A172 (cell line): ENCODE measurements at places on chromosomes 6 and 20. TPM values are rescaled to one million over a fixed set of nuclear protein-coding genes. Genes with fewer than 3 reads are reported as not detected.

The PHACTR3 gene
- not detected in 2 replicates for total RNA-seq

The MYLK4 gene
- 0.12 and 0.24 TPM in 2 replicates for total RNA-seq

The RIMS4 gene
- 0.02 TPM in 1 of 2 replicates, not detected in the other for total RNA-seq

The RALGAPB gene
- total RNA-seq, result 20.0 and 20.8 TPM in 2 replicates

DNA sequence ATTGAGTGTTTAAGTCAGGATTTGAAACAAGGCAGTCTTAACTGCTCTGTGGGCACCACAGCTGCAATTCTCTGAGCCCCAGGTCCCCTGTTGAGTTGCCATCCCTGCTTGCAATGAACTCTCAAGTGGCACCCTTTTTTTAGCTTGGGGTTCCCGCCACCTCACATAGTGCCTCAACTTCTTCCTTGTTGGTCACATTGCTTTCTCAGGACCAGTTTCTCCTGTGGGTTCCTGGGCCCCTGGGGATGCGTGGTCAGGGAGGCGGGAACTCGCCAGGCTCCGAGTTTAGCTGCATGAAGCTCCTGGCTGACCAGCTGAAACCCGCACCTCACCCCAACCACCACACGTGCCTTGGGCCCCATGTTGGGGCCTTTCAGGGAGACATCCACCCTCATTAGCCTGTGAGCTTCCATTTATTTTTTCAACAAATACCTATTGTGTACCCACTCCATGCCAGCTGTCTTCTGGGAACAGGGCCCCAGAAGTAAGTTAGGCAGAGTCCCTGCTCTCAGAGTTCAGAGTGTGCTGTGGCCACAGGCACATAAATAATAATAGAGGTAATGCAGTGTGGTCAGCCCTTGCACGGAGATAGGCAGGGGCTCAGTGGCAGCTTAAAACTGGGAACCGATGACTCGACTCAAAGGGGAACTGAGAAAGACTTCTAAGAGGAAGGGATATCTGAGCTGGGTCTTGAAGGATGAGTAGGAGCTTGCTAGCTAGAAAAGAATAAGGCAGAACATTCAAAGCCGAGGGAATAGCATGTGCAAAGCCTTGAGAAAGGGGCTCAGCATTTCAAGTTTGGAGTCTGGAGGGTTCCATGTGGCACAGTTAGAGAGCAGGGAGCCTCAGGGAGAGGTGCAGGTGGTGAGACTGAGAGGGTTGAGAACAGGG is 33.9 kb upstream of the FAM83D start:
- no peak for DNase-seq

DNA sequence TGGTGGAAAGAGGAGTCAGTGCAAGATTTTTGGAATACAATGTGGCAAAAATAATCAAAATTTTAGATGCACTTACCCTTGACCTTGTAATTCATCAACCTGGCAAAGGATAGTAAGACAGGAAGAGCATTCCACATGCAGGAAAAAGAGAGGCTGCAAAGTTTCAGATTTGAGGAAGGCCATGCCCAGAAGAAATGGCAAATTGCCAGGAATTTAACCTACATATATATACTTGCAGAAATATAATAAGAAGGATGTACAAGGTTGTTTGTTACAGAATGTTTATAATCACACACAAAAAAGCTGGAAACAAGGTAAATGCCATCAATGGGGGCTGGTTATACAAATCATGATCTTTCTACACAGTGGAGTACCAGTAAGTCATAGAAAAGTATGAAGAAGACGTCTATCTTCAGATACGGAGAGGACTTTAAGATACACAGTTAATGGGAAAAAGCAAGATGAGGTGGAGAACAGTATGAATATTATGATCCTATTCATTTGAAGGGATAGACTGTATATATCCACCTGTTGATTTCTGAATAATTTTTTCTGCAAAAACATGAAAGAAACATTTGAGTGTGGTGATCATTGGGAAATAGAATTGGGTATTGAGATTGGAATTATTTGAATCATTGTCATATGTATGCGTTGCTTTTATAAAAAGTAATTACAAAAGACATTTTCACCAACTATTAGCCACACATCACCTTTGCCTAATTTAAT is 253.8 kb downstream of the TBC1D7 start:
- no peak for DNase-seq

- DNase-seq, result no peak
These were observed 103.9 kb upstream of the ARG1 start for GRCh38 chr6:131469130-131469529.

- no peak for DNase-seq
These were observed 6.2 kb downstream of the DUSP22 start for GRCh38 chr6:298233-299103.

DNA sequence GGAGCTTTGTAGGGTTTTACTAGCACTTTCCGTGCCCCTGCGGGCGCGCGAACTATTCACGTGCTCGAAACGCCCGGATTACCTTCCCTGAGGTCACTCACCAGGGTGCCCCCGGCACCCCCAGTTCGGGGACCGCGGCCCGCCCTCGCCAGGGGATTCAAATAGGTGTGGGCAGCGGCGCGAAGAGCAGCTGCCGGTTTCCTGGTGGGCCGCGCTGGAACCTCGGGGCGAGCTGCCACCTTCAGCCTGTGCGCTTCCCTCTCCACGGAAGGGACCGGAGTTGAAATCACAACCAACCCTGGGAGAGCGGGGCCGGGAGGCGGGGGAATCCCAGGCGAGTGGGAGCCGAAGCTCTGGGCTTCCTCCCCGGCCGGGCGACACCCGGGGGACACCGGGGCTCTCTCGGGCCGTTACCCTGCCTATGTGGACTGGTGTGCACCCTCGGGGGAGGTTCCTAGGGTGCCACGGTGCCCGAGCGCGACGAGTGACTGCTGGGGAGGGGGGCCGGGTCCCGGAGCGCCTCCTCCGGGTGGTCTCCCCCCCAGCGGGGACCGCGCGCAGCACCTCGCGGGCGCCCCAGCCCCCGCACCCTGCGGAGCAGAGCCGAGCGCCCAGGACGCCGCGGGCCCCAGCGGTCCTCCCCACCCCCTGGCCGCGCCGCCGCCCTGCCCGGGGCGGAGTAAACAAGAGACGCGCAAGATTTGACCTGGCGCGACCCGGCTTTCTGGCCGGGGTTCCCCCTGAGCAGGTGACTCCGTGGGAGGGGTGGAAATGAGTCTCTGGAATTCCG is 2.1 kb upstream of the HIVEP2 start:
- DNase-seq, result peak; percentile 66

The TNF gene
- total RNA-seq, result not detected in 2 replicates

GRCh38 chr6:51489133-51489532 is 598.3 kb downstream of the PKHD1 start:
- DNase-seq, result no peak

- no peak for DNase-seq
These were observed 297.9 kb downstream of the TBC1D7 start for GRCh38 chr6:13030396-13030795.

DNA sequence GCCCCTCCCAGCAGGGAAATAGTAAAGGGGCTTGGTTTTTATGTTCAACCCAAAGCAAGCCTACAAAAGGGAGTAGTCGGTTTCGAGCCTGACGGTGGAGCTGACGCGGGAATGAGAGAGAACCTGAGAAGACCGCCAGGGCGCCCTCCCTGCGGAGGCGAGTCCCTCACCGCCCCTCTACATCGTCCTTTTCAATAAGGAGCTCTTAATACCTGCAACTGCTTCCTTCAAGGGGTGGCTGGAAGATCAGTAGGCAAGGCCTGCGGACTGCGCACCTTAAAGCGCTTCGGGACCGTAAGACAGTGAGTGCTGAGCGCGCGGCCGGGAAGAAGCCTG is 709 bp upstream of the ZNF76 start:
- no peak for DNase-seq

DNA sequence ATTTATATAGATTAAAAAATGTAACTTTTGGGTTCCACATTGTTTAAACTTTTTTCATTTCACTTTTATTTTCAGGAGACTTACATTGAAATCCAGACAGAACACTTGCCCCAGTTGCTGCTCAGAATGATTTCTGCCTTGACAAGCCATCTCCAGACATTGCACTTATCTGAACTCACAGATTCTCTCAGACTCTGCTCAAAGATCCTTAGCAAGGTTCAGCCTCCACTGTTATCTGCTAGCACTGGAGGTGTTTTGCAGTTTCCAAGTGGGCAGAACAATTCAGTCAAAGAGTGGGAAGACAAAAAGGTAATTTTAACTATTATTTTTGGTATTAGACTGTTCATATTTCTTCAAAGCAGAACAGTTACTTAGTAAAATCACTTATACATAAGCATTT is 58.0 kb downstream of the DOP1A start:
- no peak for DNase-seq

- no peak for DNase-seq
These were observed 27.9 kb downstream of the STK38 start for GRCh38 chr6:36519352-36519751.

The LTB gene
- not detected in 2 replicates for total RNA-seq

The KCNQ5 gene
- 6.5 and 6.7 TPM in 2 replicates for total RNA-seq

The KHDRBS2 gene
- total RNA-seq, result not detected in 2 replicates

The TCP11 gene
- not detected in 2 replicates for total RNA-seq

GRCh38 chr20:24669701-24670100 is 200.3 kb downstream of the SYNDIG1 start:
- no peak for DNase-seq

DNA sequence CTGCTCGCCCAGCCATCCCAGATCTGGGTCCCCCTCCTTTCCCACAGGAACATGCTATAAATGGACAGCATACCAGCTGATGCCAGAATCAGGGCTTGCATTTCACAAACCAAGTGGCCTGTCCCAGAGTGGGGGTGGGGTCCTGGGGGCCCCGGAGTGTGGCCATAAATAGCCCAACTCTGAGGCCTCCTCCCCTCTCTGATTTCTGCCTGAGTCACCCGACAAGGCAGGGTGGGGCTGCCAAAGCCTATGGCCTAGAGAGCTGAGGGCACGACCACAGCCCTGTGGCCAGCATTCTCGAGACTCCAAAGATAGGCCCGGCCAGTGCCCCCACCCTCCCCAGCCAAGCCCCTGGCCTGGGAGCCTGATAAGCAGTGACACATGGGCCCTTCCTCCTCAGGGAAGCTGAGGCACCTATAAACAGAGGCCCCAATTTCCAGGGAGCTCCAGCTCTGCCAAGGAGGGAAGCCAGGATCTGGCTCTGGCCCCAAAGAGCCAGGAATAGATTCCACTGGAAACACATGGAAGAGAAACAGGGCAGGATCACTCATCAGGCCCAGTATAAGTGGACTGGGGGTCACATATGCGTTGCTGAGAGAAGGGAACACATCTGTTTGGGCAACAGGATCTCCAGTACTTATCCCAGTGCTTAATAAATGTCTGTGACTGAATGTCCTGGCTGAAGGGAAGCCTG is 20.3 kb downstream of the SNTA1 start:
- DNase-seq, result peak; percentile 91

The RUNX2 gene
- total RNA-seq, result 1.1 and 4.3 TPM in 2 replicates

DNA sequence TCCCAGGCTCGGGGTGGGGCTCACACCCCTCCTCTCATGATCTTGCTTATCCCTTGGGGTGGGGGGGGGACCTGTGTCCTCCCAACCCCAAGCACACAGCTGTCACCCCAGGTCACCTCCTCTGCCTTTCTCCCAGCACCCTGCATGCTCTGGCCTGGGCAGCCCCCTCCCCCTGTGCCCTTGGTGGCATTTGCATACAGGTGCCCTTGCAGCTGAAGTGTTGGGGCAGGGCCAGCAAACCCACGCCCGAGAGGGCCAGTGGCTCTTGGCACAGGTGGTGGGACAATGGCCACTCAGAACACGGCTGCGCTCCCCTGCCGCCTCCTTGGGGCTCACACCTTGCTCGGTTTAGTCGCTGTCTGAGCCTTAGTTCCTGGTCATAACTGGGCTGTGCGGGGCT is 11.3 kb upstream of the MYT1 start:
- DNase-seq, result no peak

- DNase-seq, result peak; percentile 30
These were observed 83.7 kb downstream of the CHMP4B start for GRCh38 chr20:33894798-33895197.

DNA sequence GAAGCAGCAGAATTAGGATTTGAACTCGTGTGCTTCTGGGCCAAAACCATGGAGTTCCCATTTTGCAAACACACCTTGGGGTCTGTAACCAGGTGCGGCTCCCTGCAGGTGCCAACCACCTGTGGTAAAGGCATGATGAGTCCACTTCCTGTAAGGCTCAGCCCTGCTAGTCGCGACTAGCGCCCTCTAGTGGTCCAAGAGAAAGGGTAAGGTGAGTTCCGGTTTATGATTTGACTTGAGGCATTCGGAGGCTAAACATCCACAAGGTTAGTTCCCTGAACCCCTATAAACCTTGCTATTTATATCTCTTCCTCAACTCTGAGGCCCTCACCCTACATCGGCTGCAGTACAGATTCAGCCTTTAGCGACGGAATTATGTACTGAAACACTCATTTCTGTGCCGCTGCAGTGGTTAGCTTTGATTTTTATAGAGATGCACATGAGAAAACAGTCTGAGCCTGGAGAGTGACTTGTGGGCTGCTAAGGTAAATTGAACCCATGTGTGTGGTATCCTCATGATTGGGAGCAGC is 173.4 kb downstream of the PLCB1 start:
- DNase-seq, result no peak

DNA sequence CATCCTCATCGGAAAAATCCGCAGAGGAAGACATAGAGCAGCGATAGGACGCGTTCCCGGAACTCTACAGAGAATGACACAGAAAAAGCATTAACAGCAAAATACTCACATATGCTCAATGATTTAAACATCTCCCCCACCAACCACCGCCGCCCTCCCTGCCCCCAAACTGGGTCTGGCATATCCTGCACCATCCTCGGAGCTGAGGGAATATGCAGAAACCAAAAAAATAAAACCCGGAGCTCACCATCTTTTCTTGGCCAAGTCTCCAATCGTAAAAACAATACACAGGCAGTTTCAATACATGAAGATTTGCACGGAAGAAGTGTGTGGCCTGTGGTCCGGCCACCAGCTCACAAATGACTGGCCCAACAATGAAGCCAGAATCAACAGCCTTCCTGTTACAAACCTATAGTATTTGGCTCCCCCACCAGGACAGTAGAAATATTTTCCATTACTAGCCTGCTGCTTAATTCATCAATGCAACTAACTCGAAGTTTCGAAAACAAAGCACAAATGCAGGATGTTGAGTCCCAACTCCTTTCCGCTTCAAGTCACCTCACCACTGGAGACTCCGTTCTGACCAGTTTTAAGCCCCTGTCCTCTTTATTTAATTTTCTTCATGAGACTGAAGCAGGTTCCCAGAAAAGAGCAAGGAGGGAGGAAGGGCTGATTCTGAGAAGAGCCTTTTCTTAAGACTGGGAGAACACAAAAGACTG is 103.2 kb upstream of the BEND6 start:
- DNase-seq, result peak; percentile 85

The SLC2A4RG gene
- 88.0 and 97.9 TPM in 2 replicates for total RNA-seq

GRCh38 chr6:67200626-67201403 is 1434.3 kb upstream of the ADGRB3 start:
- no peak for DNase-seq

GRCh38 chr6:82364087-82365015 is 734 bp downstream of the TPBG start:
- DNase-seq, result peak; percentile 32
